ENCODE measurements at places on chromosomes 3 and 15.

- no peak for DNase-seq
Measured at GRCh38 chr3:3443482-3443881, 264.0 kb upstream of the CRBN start.

GRCh38 chr3:152302521-152303021 lies 33.8 kb downstream of the MBNL1 start:
- no peak for DNase-seq

DNA sequence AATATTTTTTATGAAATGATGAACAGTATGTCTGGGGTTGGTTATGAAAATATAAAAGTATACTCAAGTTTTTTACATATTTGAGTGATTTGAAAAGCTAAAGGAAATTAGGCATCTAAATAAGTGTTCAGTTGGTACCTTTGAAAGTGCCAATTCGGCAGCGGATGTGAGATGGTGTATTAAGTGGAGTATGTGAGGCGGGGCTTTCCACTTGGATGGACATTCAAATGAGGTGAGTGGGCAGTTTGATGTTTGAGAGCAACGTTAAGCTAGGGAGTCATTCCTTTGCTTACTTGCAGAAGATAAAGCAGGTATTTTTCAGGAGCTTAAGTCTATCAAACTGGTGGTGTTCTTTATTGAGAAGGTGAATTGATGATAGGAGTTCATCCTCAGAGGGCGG lies 189.0 kb upstream of the GOLIM4 start:
- DNase-seq: no peak

GRCh38 chr15:29776859-29777258 lies 45.4 kb downstream of the TJP1 start:
- no peak for DNase-seq

DNA sequence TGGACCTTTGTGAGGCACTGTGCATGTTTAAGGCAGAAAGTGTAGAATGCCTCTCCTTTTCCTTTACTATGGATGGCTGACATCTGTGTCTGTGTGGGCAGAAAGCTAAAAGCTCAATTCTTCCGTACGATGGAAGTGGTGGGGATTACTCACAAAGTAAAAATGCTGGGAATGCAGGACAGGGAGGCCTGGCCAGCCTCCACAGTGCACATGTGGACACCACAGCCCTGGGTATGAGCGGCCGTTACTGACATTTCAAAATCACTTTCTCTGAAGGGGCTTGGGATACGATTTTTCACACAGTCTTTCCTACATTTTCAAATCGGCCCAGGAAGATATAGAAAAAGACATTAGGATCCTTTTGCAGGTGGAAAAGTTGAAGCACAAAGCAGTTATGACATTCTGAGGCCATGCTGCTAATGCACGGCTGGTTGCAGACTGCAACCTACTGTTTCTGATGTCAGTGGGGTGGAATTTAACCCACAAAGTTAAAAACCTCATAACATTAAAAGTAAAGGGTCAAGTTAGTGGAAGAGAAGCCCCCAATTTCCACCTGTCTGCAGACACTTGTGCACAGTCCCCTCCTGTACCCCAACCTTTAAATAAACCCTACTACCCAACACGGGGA lies 27.9 kb downstream of the EHD4 start:
- DNase-seq: no peak

GRCh38 chr15:55894399-55894965 lies 98.9 kb downstream of the NEDD4 start:
- no peak for DNase-seq

GRCh38 chr3:22007368-22007767 lies 256.4 kb upstream of the ZNF385D start:
- no peak for DNase-seq

All from Ammon's horn (tissue), 1 donor.